Activated CD4-positive, alpha-beta T cell treated with anti-CD3 and anti-CD28 coated beads, Interleukin-2, amount 10 ng/mL, durations not matched to agents 24 days and 14 days (primary cell): ENCODE measurements at places on chromosomes 7 and 10. TPM values are rescaled to one million over a fixed set of nuclear protein-coding genes. Genes with fewer than 3 reads are reported as not detected.
A peak's percentile ranks its signal among the peaks of the same experiment; 100 is the strongest.

SRRT gene
- 300 and 318 TPM in 2 replicates for total RNA-seq

RGR gene
- not detected in 2 replicates for total RNA-seq

PRTFDC1 gene
- total RNA-seq: 0.21 and 0.50 TPM in 2 replicates

FAM25C gene
- not detected in 2 replicates for total RNA-seq

CHAT gene
- total RNA-seq: 0.24 TPM in 1 of 2 replicates, not detected in the other

LRRN3 gene
- 53.4 and 56.5 TPM in 2 replicates for total RNA-seq

FAM237B gene
- not detected in 2 replicates for total RNA-seq

ADIRF gene
- not detected in 2 replicates for total RNA-seq

NOLC1 gene
- 268 and 281 TPM in 2 replicates for total RNA-seq

DNA sequence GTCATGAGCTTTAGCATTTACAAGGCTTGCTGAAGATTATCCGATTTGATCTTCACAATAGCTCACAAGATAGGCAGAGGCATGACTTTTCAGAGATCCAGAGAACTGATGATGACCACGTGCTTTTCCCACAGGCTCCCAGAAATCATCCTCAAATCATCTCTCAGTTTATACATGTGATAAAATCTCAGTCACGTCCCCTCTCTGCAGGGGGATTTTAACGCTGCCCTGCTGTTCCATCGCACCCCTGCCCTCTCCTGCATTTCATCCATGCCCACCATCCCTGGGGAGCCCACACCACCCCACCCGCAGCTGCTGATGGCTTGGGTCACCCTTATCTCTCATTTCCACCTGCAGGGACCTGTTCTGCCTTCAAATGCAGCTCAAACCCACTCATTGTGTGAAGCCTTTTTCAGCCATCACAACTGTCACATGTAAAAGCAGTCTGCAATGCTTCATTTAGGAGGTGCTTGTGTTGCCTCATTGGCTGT is 141.8 kb downstream of the DIP2C start:
- no peak for DNase-seq

DNA sequence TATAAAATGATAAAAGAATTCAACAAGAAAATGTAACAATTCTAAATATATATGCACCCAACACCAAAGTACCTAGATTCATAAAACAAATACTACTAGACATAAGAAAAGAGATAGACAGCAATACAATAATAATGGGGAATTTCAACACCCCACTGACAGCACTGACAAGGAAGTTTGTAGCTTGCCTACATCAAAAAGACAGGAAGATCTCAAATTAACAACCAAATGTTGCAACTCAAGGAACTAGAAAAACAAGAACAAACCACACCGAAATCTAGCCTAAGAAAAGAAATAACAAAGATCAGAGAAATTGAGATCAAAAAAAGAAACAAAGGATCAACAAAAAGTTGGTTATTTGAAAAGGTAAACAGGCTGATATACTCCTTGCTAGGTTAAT is 36.5 kb upstream of the TNKS2 start:
- DNase-seq: no peak

GRCh38 chr7:142811154-142811737 is 40.5 kb downstream of the PRSS2 start:
- DNase-seq: peak; percentile 86

DNA sequence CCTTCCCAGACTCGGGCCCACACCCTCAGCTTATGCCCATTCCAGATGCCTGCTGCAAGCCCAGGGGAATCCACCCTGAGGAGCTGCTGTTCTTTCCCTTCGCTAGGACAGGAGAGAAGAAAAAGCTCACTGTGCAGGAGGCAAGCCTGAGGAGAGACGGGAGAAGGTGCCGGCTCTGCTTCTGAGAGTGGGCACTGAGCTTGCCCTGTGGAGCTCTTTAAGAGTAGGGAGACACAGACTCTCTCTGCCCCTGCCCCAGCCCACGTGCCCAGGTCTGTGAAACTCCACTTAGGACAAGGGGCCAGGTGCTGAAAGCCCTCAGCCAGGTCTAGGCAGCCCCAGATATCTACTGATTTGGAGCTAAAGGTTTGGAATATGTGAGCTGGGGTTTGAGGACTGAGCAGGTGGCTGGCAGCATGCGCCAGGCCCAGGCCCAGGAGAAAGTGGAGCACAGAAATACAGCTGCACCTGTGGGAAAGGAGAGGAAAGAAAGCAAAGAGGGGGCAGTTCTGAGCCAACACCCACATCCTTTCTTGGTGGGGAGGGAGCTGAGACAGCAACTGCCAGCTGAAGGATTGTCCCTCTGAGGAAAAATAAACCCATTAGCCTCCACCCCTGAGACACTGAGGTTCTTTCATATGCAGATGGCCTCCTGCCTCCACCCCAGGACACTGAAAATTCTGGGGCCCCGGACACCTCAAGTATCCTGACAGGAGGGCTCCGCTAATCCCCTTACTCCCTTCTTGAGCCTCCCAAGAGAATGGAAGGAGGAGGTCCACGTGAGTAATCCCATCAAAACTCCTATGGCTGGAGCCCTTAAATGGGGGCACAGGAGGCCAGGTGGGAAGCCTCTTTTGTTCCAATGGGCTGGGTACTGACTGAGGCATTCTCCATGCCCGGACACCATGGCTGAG is 7.3 kb downstream of the POLL start:
- no peak for DNase-seq

- DNase-seq: peak; percentile 94
Observed at GRCh38 chr7:155296788-155297516, 726 bp upstream of the INSIG1 start.

DNA sequence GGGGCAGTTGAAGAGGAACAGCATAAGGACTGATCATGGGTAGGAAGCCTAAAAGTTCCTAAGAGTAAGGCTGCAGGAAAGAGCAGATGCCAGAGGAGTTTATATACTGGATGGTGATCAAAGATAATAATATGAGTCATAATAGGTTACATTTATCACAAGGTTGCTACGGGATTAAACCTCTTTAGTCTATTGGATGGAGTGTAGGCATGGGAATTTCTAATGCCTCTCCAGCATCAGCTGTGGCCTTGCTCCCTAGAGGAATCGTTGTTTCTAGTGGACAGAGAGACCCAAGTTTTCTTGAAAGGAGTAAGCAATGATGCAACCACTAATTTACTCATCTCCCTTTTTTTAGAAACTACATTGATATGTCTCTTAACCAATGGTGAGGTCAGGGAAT is 213.4 kb downstream of the GPR37 start:
- no peak for DNase-seq

- no peak for DNase-seq
Observed at GRCh38 chr7:85115006-85115405, 71.8 kb downstream of the SEMA3D start.

GRCh38 chr7:105905209-105905909 is 29.0 kb upstream of the ATXN7L1 start:
- DNase-seq: no peak

- no peak for DNase-seq
Observed at GRCh38 chr7:47297120-47297519, 284.8 kb downstream of the TNS3 start.

- no peak for DNase-seq
Observed at GRCh38 chr10:69346776-69347175, 68.5 kb downstream of the HK1 start.
